ENCODE measurements at places on chromosomes 2 and 18.
A peak's percentile ranks its signal among the peaks of the same experiment; 100 is the strongest.

GRCh38 chr2:16409849-16410248 is 255.8 kb downstream of the CYRIA start:
- DNase-seq = no peak

DNA sequence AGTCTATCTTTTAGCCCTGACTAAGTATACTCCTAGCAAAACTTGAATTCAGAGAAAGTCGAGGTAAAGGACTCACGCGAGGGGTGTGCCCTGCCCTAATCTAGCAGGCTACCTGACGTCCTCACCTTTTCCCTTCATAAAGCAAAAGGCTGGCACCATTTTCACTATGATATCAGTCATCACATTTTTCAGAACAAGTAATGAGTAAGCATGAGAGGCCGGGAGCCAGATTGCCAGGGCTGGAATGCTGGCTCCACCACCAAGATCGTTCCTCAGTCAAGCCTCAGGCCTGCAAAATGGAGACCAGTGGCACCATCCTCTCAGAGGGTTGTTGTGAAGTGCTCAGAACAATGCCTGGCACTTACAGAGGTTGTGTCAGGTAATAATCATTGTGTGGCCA is 18.7 kb upstream of the NCKAP5 start:
- no peak for DNase-seq

- DNase-seq = no peak
Measured at GRCh38 chr2:145199827-145200706, 680.1 kb upstream of the ZEB2 start.

DNA sequence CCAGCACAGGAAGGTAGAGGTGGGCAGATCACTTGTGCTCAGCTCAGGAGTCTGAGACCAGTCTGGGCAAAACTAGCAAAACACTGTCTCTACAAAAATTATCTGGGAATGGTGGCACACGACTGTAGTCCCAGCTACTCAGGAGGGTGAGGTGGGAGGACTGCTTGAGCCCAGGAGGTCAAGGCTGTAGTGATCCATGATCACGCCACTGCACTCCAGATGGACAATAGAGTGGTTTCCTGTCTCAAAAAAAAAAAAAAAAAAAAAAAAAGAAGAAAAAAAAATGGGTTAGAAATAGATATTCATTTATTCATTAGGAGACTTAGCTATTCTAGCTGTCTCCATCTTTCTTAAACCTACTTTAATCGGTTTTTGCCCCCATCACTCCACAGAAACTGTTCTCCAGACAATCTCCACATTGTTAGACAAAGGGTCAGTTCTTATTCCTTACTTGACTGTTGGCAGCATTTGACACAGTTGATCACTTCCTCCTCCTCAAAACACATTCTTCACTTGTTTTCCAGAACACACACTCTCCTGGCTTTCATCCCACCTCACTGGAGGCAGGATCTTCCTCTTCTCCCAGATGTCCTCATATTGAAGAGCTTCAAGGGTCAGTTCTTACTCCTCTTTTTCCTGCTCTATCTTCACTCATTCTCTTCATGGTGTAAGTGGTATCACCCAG is 103.1 kb downstream of the DTNB start:
- DNase-seq = no peak

DNA sequence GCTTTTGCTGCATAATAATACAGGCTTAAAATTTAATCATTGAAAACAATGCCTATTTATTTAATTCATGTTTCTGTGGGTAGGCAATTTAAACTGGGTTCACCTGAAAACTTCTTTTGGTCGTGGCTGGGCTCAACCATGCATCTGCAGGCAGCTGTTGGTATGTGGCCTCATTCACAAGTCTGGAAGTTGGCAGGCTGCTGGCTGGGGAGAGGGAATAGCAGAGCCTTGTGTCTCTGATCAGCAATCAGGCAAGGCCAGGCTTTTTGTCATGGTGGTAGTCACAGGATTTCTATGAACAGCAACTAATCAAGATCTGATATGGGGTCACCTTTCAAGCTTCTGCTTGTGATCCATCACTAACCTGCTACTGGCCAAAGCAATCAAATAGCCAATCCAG is 130.1 kb upstream of the KCNJ3 start:
- DNase-seq = no peak

- no peak for DNase-seq
Measured at GRCh38 chr18:8601277-8602032, 7.8 kb upstream of the RAB12 start.

DNA sequence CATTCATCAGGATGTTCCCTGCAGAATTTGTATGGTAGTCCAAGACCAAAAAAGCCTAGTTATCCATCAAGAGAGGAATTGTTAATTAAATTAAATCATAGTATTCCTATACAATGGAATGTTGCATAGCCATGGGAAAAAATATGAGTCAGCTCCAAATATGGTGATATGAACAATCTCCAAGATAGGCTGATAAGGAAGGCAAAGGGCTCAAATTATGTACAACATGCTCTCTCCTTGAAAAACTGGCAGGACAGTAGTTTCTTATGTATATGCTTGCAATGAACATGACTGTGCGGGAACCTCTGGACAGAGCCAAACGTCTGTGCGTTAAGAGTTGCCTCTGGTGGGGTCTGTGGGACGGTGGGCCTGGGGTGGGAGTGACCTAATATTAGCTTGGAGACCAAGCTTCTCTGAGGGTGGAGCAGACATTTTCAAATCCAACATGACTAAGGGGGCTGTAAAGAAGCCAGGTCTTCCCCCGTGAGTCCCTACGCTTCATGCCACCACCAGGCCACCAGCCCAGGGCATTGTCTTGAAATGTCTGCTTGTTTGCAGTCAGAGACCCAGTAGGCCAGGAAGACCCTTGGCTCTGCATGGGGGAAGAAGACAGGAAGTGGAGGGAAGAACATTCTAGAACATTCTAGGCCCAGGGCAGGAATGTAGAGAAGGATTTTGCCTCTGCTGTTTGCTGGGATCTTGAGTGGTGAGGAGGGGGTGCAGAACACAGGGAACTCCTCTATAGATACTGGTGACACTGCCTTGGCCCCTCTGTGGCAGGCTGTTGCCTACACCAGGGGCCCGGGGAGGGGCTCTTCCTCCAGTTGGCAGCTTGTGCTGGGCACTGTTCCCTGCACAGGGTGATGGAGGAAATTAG is 244.0 kb upstream of the HS6ST1 start:
- no peak for DNase-seq

- DNase-seq = no peak
Measured at GRCh38 chr2:38406597-38407110, 29.6 kb upstream of the ATL2 start.

DNA sequence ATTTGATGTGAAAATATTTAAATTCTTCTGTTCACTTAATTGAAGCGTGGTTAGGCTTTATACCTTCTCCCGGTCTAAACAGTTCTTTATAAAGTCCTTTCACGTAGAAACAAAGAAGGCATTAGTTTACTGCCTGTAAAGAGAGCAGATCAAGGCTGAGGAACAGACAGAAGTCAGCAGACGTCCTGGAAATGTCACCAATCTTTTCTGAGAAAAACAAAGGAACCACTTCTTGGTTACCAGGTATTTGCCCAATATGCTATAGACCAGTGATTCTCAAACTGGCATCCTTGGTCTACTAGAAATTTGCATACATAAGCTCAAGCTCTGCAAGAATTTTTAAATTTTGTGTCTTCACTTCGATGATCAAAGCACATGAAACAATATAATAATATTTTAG is 89.2 kb upstream of the STK17B start:
- DNase-seq = no peak

DNA sequence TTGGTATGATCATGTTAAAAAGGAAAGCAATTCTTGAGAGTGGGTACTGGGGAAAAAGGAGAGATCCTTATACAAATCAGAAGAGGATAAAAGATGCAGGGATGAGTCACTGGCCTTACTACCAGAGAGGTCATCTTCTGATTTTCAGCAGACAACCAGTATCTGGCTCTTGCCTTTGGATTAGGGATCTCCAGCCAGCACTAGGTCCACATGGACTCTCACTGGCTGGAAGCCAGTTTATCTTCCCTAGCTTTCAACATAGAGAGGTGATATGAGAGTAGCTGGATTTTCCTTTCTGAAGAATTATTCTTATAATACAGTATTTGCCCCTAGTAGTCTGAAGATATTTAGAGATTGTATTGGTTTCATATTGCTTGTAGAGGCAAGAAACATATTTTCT is 30.2 kb downstream of the CERKL start:
- DNase-seq = no peak

DNA sequence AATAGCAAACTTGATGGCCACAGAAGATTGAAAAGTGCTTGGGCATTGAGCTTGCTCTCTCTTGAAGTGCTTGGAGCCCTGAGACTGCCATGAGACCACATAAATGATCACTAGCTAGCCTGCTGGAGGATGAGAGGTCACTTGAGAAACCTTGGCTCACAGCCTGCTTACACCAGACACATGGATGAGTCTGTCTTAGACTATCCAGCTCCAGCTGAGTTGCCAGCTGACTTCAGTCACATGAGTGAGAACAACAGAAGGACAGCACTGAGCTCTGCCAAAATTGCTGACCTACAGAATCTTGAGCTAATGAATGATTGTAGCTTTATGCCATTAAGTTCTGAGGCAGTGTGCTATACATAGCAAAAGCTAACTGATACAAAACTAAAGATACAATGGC is 18.1 kb downstream of the NABP1 start:
- DNase-seq = no peak

DNA sequence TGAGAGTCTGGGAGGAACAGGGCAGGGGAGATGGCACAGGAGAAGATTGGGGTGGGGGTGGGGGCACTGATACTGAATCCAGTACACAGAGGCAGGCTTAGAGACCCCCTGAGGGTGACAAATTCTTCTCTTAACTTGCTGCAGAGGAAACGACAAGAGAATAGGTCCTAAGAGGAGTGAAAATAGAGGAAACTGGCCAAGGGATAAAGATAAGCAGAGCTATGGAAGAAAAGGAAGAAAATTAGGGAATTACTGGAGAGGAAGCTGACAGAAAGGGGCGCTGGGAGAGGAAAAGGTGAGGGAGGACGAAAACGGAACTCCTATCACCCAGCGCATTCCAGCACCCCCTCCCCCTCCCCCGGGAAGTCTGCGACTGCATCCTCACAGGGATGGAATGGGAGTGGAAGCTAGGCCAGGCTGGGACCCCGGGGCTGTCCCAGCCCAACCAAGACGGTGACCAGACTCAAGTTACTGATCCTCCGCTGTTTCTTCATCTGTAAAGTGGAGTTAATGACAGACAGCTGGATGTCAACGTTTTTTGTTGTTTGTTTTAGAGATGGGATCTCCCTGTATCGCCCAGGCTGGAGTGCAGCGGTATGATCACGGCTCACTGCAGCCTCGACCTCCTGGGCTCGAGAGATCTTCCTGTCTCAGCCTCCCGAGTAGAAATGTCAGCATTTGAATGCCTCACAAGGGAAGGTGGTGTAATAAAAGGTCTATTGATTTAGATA is 2.6 kb upstream of the EMX1 start:
- DNase-seq = no peak

DNA sequence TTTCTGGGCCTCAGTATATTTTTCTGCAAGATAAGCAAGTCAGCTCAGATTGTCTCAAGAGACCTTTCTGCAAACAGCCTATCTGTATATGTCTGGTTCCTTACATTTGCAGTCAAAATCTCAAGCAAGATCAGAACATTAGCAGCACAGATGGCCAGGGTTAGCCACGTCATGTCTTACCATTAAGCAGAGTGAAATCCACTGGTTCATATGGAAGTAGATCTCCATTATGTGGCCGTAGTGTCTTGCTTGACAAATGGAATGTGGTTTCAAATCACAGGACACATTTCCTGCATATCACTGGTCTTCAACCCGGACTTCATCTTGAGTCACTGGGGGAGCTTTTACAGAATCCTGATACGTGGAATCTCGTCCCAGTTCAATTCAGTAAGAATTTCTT is 500.2 kb downstream of the FBXO15 start:
- no peak for DNase-seq

DNA sequence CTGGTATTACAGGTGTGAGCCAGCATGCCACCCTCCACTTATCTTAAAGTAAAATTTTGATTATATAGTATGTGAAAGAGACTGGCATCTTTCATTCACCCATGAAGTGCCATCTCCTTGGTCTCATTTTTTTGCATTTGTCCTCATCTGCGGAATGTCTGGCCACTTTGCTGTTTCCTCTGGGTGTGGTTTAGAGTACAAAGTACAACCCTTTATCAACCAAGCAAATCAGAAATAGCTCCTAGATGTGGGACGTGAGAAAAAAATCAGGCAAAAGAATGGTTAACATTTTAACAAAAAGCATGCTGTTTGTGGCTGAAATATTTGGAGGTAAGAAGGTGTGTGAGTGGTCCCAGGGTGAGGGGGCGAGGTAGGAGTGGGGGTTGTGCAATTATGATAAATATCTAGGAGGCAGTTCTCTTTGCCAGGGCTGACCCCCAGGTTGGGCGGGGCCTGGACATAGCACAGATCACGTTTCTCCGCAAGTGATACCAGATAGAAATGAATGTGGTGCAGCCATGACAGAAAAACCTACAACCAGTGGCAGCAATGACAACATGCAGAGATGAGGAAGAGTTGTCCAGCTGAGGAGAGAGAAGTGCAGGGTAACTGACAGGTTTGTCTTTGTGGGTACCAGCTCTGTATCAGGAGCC is 115.8 kb upstream of the SERTAD2 start:
- DNase-seq = no peak

- no peak for DNase-seq
Measured at GRCh38 chr2:235461763-235462414, 32.0 kb upstream of the AGAP1 start.

DNA sequence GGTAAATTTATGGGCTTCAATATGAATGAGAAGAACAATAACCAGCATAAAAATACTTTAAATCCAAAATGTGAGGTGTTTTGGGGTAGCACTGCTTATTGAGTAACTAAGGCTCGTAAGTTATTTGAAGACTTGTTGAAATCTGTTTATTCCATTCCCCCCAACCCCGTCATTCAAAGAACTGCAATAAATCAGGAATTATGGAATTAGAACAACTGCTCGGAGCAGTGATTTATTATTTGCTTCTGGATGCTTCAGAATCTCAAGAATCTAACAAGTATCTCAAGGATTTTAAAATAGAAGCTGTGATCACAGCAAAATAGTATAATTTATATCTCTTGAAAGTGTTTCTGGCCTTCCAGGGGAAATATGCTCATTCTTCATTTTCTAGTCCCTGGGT is 86.8 kb downstream of the EML6 start:
- DNase-seq = no peak

- no peak for DNase-seq
Measured at GRCh38 chr2:215906458-215906857, 106.9 kb downstream of the MREG start.

- peak; percentile 28 for DNase-seq
Measured at GRCh38 chr2:190722835-190723234, 74.0 kb downstream of the NAB1 start.

GRCh38 chr2:121293450-121294325 is 8.7 kb upstream of the TFCP2L1 start:
- DNase-seq = no peak

- no peak for DNase-seq
Measured at GRCh38 chr2:137696916-137697315, 267.4 kb upstream of the HNMT start.

DNA sequence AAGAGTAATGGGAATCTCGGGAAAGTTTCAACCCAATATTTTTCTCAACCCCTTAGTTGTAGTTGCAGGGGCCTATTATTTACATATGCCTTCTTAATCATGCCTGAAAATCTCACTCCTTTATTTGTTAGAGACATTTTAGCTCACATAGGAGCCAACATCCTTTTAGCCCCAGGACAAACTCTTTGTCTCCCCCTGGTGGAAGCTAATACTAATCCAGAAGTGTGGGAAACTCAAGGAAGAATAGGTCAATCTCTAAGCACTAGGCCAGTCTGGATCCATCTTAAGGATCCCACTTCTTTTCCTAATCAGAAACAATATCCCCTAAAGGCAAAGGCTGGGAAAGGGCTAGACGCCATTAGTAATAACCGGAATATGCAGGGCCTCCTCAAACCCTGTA is 550.9 kb upstream of the PKDCC start:
- DNase-seq = no peak

Data from activated CD4-positive, alpha-beta T cell treated with anti-CD3 and anti-CD28 coated beads, Interleukin-2, amount 50 U/mL, for 48 hours (primary cell).